ENCODE measurements at places on chromosomes 12 and 14.

DNA sequence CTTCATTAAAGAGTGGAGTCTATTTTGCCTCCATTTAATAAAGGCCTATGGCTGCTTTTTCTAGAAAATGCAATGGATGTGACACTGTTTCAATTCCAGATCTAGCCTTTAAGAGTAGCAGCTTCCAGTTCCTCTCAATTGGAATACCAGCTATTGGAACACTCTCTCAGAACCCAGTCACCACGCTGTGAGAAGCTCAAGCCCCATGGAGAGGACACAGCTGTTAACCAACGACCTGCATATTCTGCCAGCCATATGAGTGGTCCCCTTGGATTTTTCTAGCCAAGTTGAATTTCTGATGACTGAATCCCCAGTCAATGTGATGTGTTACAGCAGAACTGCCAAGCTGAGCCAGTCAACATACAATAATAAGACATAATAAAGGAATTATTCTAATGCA is 131.8 kb downstream of the TMTC3 start:
- DNase-seq: no peak

- peak; percentile 74 for DNase-seq
Measured at GRCh38 chr12:120301962-120302815, at the start of gene SIRT4. TSS of gene SIRT4 (plus strand) at chr12:120302321. CDS start at chr12:120303562, 1,241 bp downstream.

DNA sequence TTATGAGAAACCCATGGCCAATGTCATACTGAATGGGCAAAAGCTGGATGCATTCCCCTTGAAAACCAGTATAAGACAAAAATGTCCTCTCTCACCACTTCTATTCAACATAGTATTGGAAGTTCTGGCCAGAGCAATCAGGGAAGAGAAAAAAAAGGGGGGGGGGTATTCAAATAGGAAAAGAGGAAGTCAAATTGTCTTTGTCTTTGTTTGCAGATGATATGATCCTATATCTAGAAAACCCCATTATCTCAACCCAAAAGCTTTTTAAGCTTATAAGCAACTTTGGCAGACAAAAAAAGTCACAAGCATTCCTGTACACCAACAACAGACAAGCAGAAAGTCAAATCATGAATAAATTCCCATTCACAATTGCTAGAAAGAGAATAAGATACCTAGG is 19.5 kb downstream of the GLIPR1L1 start:
- no peak for DNase-seq

DNA sequence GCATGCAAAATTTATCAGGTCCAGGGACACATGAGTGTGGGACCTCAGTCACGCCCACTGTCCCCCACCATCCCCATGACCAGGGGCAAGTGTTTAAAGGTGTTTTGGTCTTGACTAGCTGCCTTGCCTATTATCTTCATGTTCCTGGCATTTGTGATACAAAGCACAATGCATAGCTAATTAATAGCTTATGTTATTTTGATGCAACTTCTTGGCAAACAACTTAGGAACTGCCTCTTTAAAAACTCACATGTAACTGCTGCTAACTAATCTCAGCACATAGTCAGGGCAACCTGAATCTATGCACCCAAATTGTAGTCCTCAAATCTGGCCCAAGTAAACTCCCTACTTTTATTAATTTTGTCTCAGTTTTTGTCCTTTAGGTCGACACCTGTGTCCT is 7.4 kb upstream of the OR6J1 start:
- no peak for DNase-seq

DNA sequence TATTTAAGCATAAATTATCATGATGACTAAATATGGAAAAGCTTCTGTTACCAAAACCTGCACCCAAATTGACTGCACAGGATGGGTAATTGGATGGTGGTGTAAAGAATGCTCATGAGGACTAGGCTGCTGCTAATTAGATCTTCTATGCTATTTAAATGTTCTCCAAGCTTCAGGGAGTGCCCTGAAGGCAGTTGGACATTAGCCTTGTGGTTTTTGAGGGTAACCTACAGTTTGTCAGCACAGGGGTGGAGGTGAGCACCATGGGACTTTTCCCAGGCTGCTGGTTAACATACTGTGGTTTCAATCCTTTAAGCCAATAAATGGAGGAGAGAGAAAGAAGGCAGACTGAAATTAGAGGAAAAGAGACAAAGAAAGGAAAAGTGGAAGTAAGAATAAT is 145.0 kb downstream of the WIF1 start:
- no peak for DNase-seq

GRCh38 chr12:53670971-53671370 is 4.9 kb downstream of the ATP5MC2 start:
- DNase-seq: no peak

DNA sequence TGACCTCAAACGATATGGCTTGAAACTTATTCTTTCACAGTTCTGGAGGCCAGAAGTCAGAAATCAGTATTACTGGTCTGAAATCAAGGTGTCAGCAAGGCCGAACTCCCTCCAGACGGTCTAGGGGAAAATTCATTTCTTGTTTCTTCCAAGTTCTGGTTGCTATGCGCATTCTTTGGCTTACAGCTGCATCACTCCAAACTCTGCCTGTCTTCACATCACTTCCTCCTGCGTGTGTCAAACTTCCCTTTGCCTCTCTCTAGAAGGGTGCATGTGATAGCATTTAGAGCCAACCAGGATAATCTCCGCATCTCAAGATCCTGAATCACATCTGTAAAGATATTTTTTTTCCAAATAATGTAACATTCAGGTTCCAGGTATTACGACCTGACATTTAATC is 62.8 kb downstream of the DENND5B start:
- no peak for DNase-seq

DNA sequence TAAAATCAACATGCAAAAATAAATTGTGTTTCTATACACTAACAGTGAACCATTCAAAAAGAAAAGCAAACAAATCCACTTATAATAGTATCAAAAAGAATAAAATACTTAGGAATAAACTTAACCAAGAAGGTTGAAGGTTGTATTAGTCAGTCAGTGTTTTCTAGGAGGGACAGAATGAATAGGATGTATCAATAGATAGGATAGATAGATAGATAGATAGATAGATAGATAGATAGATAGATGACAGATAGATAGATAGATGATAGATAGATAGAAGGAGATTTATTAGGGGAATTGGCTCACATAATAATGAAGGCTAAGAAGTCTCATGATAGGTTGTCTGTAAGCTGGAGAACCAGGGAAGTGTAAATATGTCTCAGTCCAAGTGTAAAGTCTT is 37.2 kb upstream of the MON2 start:
- no peak for DNase-seq

DNA sequence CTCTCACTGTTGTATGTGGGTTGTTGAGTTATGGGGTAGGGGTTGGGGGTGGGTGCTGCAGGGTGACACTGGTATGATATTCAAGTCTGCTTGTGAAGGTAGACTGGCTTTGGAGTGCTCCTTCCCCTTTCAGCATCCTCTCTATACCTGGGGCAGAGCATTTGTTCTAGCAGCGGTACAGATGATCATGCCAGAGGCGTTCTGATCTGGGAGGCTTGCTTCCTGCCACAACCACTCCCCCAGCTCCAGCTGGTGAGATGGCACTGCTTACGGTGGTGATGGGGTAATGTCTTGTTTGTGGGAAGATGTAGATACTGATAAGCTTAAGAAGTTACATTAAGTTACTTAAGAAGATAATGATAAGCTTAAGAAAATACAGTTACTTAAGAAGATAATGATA is 131.8 kb downstream of the ERC1 start:
- peak; percentile 43 for DNase-seq
